Stimulated activated CD8-positive, alpha-beta memory T cell treated with anti-CD3 and anti-CD28 coated beads, Interleukin-15, amount 100 ng/mL, for 1 hour (primary cell): ENCODE measurements at places on chromosomes 4 and X.
A peak's percentile ranks its signal among the peaks of the same experiment; 100 is the strongest.

DNA sequence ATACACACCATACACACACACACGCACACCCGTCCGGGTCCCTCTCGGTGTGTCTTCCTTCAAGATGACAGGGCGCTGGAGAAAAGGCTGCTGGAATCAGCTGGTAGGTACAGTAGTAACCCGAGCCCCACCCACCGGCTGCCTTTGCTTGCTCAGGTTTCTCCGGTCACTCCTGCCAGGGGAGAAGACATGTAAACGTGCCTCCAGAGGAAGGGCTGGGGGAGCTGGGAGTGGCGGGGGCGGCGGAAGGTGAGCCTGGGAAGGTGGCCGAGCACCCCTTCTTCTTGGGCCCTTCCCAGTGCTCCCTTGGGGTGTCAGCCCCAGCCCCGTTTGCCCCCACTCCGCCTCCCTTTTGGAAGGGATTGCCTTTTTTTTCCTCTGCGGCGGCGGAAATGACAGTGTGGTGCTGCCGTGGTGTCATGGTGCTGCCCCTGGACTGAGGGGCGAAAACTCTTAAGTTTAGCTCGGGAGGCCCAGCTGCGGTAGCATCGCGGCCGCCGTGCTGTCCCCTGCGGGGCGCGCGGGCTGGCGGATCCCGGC, at the start of gene MID2:
MID2 (plus strand) TSS at position 169 of the 540 bp plus-strand sequence. CDS start 561 bp downstream, outside the sequence.
- peak; percentile 8 for DNase-seq

DNA sequence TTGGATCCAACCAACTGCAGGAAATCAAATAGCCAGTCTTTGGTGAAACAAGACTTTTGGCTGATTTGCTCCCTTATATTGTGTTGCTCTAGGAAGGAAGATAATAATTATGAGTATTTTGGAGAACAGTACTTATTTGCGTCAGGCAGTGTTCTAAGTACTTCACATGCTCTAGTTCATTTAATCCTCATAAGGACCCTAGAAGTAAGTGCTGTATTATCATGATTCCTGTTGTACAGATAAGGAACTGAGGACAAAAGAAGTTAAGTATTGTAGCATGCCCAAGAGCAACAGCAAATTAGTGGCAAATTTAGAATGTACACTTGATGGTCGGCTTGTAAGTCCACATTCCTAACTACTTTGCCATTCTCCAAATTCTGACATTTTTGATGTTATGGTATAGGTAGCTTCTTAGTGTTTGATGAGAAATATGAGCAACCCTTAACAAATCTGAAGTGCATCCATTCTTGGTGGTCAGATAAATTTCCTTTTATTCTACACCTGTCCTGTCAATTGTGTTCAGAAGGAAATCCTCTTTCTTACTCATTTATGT, 72.0 kb downstream of the SPRY1 start:
- no peak for DNase-seq

GRCh38 chrX:45696736-45697135, 496.1 kb upstream of the DIPK2B start:
- DNase-seq: no peak

DNA sequence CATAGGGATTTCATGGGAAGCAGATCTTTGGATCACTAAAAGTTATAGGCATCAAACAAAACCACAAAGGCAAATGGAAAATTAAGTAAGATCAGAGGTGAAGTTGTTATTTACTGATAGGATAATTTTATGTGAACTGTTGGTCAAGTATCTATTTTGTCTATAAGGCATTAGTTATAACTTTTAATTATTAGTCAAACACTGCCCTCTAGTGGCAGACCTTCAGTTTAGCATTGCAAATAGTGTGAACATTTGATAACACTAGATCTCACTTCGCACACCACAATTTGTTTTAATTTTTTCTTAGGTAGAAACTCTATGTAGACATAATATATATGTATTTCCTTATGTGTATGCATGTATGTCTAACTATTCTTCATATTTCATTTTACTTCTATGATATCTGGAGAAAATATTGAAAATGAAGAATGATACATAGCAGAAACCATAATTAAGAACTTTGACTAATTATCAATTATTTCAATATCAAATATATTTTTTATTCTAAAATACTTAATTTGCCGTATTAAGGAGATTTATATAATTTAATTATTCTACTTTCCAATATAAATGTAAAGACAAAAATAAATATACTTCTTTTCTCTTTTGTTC, 214.5 kb upstream of the TACR3 start:
- DNase-seq: no peak

- no peak for DNase-seq
These were observed at the start of gene SLC38A5 for GRCh38 chrX:48470110-48470832. Gene SLC38A5, minus strand, starts transcription at chrX:48470260. Its CDS starts 2,336 bp downstream, at chrX:48467924.

DNA sequence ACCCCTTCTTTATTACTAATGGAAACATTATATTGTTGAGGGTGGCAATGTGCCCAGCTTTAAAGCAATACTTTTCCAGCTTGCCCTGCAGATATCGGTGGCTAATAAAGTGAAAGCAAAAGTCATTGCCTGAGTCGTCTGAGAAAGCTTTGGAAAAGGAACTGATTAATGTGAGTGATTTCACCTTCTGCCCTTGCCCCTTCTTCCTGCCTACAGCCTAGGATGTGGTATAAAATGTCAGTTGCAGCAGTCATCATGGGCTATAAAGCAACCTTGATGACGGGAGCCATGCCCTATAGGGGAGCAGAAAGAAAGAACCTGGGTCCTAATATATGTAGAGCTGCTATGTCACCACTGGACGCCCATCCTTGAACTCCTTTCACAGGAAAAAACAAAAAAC, 132.4 kb upstream of the USP9X start:
- no peak for DNase-seq

GRCh38 chr4:108611365-108611764, 9.0 kb upstream of the RPL34 start:
- DNase-seq: no peak

GRCh38 chr4:150682126-150682525, 100.2 kb downstream of the MAB21L2 start:
- no peak for DNase-seq

DNA sequence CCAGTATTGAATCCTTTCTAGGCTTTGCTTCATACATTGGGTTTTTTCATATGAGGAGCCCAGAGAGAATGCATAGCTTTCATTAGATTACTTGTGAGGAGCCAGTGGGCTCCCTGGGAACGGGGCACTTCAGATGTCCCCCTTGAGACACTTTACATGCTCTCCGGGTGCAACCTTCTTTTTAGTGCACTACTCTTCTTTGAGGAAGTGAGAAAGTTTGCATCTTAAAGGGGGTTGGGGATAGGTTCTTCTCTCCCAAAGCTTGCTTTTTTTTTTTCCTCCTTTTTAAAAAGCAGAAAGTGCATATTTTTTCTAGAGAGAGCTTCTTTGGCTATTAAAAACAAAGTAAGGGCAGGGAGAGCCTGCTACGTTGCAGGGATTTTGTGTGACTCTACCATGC, 4.3 kb downstream of the HADH start:
- DNase-seq: no peak

GRCh38 chr4:24476282-24476681, 108.1 kb downstream of the DHX15 start:
- DNase-seq: no peak

DNA sequence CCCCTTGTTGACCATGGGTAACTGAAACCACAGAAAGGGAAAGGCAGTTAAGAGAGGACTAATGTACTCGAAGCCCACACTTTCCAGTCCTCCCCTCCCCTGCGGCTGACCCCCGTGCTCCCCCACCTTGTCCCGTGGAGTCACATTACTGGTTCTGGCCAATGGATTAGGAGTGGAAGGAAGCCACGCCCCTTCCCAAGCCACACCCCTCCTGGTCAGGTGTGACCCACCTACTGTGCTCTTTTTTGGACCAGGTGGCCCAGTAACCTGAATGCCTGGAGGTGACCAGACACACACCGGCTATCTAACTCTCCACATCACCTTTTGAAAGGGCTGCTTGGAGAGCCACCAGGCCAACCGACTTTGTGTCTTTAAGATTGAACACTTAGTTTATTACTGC, 109.3 kb upstream of the MSX1 start:
- no peak for DNase-seq

DNA sequence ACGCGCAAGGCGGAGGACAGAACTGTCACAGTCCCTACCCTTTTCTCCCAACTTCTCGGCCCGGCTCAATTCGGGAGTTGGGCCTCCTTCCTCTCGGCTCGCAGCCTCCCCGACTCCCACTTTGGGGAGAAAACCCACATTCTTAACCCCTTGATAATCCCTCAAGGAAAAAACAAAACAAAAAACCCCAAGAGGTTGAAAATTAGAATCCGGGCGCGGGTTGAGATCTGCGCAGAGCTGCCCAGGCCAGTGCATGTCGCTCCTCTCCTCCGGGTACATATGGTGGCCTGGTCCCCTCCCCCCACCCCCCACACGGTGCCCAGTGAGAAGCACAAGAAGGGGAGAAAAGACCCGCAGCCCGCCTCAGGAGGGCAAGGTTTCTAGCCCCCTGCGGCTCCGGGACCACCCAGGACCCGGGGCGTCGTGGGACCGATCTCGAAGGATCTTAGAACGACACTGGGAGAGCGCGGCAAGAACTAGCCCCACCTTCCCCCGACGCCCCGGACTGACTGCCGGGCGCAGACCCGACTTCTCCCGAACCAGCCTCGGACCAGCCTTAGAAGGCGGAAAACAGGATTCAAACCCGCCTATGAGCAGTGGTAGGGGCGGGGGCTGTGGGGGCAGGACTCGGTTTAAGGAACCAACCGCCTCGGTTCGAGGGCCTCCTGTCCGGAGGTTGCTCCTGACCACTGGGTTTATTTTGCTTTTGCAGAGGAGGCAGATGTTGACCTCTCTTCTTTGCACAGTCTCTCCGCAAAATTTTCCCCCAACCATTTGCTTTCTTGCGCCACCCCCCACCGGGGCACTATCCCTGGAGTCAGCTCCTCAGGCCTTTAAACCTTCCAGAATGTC, 2.5 kb upstream of the PDGFRA start:
- DNase-seq: no peak

GRCh38 chrX:30893206-30893605, 4.2 kb upstream of the TAB3 start:
- no peak for DNase-seq

- no peak for DNase-seq
These were observed 34.3 kb upstream of the HTRA3 start for GRCh38 chr4:8235224-8235623.

DNA sequence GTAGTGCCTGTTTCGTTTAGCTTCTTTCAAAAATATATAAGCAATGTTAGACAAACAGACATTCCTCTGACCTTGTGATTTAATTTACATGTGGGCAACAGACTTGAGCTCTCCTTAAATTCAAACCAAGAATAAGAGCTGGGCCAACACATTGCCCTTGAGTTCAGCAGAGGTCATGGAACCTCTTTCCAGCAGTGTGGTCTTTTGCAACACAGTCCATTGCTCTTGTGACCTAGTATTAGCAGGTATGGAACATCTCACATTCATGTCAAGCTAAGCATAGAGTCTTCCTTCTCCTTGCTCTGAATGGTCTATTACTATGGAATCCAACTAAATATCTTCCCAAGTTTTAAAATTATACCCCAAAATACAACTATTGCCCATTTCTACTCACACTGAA, 33.7 kb upstream of the MND1 start:
- no peak for DNase-seq

GRCh38 chr4:20426028-20426427, 174.3 kb downstream of the SLIT2 start:
- DNase-seq: no peak

DNA sequence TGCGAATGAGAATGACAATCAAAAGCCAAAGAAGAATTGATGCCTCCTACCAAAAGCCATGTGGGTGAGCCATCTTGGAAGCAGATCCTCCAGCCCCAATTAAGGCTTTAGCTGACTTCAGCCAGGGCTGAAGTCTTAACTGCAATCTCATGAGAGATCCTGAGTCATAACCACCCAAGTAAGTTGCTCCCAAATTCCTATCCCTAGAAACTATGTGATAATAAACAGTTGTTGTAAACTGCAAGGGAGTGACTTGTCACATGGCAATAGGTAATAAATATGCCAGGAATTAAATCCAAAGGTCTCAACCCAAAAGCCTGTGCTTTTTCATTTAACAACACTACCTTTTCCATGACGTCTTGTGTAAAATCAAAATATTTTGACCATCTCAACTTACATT, 154.2 kb upstream of the TBL1X start:
- no peak for DNase-seq

DNA sequence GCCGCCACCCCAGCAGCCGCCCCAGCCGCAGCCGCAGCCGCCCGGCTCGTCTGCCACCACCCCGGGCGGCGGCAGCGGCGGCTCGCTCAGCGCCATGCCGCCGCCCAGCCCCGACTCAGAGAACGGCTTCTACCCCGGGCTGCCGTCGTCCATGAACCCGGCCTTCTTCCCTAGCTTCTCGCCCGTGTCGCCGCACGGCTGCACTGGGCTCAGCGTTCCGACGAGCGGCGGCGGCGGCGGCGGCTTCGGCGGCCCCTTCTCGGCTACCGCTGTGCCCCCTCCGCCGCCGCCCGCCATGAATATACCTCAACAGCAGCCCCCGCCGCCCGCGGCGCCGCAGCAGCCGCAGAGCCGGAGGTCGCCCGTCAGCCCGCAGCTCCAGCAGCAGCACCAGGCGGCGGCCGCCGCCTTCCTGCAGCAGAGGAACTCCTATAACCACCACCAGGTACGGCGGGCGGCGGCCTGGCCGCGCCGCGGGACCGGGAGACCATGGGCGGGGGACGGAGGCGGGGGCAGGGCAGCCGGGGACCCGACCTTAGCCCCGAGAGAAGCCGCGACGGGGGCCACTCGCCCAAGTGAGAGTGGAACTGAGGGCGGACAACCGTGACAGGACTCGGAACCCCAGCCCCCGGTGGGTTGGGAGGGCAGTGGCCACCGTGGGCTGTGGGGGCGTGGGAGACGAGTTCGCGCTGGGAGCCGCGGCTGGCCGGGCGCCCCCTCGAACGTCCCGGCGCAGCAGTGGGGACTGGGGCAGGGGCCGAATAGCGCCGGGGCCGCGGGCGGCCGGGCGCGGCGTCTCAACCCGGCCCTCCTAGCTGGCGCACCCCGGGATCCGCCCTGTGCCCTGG, 1.8 kb downstream of the CPEB2 start:
- peak; percentile 20 for DNase-seq

DNA sequence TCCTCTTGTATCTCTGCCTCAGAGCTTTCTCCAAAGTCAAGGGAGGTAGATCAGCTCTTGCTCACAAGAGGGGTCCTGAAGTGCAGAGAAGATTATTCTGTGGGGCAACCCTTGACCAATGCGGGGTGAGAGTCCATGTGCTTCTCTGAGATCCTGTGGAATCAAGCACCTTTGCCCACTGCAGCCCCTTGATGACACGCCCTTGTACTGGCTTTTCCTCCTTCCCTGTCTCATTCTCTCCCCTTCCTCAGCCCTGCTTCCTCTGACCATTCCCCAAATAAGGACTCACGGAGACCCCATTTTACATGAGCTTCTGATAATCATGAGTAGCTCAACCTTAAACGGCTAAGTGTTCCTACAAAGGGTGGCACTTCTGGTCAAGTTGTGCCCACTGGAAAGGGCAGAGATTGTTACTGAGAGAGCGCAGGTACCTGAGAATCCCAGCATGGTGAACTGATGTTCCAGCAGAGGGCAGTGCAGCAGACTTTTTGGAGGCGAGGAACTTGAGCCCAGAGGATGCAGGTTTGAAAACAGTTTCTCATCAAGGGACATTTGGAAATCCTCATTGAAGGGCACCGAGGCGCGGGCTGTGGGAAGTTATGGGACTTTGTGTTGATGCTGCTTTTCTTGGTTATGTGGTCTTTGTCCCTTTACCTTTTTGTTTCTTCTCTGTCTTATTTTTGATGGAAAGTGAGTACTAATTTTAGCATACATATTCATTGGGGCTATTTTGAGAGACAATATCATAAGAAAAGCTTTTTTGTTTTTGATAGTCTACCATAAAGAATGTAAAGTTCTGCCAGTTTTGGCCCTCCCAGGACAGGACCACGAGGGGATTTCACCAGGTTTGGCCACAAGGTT, 201.3 kb downstream of the RBM46 start:
- no peak for DNase-seq

- no peak for DNase-seq
These were observed 55.2 kb downstream of the AREG start for GRCh38 chr4:74499986-74500781.
